Muscle of leg (tissue), 16 donors: ENCODE measurements at places on chromosomes 2 and 18.

DNA sequence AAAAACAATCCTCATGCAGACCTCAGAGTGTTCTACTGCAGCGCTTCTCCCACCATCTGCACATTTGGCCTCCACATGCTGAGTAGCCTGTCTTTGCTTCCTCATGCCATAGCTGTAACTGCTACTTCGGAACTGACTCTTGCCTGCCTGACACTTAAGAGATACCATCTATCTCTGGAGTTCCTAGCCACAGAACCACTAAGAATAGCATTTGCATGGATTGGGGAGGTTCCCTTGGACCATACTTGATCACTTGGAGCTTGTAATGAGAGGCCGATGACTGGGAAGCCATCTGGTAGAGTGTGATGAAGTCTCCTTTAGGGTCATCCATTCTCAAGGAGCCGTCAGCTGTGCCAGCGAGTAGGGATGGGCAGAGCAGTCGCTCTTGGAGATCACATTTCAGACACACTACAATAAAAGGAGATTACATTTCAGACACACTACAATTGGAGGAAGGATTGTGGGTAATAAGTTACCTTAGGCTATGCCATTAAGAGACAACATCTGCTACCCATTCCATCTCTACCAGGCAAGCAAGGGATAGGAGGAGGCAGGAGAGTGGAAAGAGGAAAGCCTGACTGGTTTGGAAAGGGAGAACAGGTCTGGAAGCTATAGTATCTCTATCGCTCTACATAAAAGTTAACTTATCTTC is 21.8 kb downstream of the DOK1 start:
- no peak for DNase-seq

GRCh38 chr18:78627551-78628346 is 351.9 kb upstream of the SALL3 start:
- peak; percentile 19 for DNase-seq

GRCh38 chr2:28366496-28367282 is 26.0 kb upstream of the FOSL2 start:
- DNase-seq = no peak

DNA sequence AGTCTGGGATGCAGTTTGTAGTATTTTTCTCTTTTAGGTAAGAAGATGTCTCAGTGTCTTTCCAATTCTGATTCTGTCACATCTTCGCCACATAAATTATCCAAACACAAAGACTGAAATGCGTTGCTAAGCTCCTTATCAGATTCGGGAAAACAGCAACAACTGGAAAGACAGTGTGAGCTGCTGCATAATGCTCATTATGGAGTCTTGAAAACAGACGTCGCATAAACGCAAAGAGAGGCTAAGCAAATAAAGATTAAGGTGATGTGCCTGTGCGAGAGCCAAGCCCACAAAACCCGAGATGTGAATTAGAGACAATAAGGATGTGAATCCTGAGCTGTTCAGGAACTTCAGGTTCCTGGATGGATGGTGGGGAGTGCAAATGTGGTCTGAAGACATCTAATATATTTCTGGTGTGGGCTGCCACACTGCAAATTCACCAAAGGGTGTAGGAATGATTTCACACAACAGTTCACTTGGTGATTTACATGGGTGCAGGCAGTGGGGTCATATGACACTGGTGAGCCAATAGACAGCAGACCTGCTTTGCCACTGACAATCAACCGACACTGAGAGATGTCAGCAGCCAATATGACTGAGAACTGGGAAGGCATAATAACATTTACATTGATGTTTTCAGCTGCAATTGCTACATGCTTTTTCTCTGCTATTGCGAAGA is 195.8 kb downstream of the MTX2 start:
- no peak for DNase-seq
